CD4-positive, alpha-beta T cell treated with Interleukin-4 for 1 hour (primary cell): ENCODE measurements at places on chromosomes 6 and 20.

DNA sequence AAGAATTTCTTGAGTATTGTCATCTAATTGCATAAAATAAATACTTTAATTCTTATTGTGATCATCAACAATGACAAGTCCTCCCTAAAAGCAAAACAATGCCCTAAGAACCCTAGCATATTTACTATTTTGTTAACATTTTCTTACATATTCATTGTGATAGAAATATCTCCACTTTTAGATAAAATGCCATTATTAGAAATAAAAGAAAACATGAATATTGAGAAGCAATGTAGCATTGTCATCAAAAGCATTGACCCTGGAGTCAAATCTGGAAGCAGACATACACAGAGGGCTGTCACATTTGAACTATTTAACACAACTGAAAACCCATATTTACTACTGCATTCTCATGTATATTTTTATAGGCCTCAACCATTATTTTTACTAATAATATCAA, 257.7 kb downstream of the SYNE1 start:
- no peak for DNase-seq

- peak; percentile 56 for DNase-seq
Observed at GRCh38 chr6:30793521-30794194, 49.3 kb upstream of the IER3 start.

DNA sequence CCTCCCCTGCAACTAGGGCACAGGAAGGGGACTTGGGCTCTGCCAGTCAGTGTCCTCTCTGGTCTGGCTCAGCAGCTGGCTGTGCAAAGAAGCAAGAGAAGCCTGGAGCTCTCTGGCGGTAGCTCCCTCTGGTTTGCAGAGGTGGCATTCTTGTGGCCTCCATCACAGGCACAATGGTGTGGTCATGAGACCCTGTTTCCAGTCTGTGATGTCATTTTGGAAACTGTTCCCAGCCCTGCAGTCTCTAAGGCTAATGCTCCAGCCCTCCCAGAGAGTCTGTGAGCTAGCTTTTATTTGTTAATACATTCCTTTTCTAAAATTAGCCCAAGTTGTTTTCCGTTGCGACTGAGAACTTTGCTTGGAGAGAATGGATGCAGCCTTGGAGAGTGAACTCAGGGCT, 69.5 kb upstream of the FOXQ1 start:
- DNase-seq = no peak

GRCh38 chr6:37492991-37493660, 6.6 kb downstream of the CCDC167 start:
- DNase-seq = no peak

DNA sequence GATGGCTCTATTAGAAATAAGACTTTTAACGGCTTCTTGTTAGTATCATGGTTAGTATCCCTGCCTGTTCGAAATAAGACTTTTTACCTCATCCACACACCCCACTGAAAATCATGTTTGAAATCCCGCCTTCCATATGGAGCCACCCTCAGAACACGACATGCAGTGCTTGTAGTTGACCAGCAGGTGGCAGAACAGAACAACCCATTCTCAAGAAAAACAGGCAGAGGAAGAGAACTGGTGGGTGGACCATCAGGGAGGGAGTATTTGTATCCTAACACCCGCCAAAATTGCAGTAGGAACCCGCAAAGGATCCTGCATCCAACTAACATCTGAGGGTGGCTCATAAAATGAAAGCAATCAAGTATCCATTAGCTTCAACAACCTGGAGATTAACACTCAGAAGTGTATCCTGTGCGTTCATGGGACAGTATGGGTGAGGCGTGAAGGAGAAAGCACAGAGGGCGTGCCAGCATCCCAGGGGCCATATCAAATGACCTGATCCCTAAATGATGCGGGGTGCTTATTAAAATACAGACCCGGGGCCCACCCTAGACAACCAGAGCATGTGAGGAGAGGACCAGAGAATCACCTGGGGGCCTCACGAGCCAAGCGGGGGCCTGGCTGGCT, 89.6 kb upstream of the NHSL1 start:
- peak; percentile 65 for DNase-seq

DNA sequence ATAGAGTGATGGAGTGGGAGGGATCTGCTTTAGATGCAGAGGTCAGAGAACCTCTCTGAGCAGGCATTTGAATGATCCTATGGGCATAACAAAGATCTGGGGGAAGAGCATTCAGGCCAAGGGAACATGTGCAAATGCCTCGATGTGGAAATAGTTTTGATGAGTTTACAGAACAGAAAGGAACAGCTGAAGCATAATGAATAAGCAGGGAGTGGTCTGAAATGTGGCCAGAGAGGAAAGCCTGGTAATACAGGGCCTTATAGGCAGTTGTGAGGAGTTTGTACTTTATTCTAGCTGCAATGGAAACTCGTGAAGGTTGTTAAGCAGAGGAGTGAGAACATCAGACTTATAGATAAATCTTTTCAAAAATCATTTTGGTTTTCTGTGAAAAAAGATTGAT, 33.0 kb upstream of the ME1 start:
- no peak for DNase-seq

DNA sequence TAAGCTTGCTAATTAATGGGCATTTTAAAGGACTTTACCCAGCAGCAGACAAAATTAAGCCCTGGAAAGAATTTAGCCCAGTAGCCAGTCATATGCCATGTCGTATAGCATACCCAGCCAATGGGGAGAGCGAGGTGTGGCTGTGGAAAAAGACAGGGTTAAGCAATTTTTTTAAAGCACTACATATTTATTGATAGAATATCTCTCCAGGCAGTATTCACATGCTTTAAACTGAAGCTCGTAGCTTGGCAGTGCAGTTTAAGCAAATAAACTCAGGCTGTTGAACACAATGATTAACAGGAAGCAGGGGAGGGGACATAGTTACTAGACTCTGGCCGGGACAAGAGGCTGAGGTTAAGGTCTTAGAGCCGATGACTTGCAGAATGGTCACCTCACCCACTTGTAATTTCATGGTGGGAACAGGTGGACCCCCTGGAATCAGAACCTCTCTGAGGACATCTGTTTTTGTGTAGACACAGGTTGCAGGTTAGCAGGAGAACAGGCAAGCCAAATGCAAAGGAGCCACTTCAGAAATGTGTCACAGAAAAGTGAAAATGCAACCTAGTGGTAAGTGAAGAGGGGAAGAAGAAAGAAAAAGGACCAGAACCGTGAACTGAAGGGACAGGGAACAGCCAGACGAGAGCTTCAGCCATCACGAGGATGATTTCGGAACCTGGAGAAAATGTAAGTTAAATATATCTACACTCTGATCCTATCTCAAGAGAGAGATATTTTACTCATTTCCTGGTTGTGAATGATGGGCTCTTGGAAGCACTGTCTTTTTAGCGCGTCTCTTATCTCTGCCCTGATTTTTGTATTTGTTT, 7.2 kb downstream of the GCNT2 start:
- DNase-seq = peak; percentile 24

- DNase-seq = no peak
Observed at GRCh38 chr20:16947479-16947878, 199.3 kb downstream of the OTOR start.

DNA sequence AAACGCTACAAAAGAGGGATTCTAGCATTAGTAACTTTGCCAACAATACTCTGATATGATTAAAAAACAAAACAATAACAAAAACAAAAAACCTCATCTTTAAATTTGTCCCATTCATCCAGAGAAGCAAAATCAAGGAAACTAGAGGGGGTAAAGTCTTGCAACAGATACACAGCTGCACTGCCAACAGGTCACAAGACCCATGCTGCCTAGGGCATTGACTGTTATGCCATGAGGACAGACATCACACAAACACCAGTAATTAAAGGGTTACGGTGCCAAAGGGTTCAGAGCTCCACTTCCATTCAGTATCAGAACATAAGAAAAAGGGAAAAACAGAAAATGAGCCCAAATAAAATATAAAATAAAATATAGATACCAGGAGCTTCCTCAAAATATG, 1.6 kb downstream of the TBC1D20 start:
- no peak for DNase-seq

DNA sequence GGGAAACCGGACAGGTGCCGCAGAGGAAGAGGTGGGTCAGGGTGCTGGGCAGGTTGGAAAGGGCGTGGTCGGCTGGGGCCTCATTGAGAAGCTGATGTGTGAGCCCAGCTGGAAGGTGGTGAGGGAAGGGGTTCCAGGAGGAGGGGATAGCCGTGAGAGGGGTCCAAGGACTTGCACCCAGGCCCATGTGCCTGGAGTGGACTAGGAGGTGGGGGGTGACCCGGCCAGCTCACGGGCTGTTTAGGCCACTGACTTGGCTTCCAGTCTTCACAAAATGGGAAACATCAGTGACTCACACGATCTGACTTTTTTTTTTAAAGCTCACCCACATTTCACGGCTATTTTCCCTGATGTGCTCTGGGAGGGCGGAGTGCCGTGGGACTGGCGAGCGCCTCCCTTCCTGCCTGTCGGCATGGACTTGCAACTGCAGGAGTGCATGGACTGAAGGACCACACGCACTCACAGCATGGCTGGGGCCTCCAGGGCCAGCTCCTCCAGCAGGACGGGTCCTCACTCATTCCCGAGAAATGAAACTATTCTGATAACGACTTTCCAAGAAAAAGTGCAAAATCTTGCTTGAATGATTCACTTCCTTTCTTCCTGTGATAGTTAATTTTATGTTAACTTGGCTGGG, 13.5 kb upstream of the PDE10A start:
- DNase-seq = no peak

GRCh38 chr6:37085198-37085597, 79.7 kb downstream of the FGD2 start:
- no peak for DNase-seq

GRCh38 chr20:9179193-9179802, 110.4 kb downstream of the PLCB4 start:
- no peak for DNase-seq

GRCh38 chr6:93731306-93731705, 311.9 kb upstream of the EPHA7 start:
- no peak for DNase-seq

- DNase-seq = no peak
Observed at GRCh38 chr6:146135167-146135566, 106.3 kb downstream of the GRM1 start.

- DNase-seq = no peak
Observed at GRCh38 chr6:112990971-112991370, 643.8 kb downstream of the RFPL4B start.

GRCh38 chr6:43125555-43125954, 45.5 kb upstream of the SRF start:
- no peak for DNase-seq

GRCh38 chr6:81938014-81938856, 185.8 kb upstream of the TENT5A start:
- DNase-seq = no peak

DNA sequence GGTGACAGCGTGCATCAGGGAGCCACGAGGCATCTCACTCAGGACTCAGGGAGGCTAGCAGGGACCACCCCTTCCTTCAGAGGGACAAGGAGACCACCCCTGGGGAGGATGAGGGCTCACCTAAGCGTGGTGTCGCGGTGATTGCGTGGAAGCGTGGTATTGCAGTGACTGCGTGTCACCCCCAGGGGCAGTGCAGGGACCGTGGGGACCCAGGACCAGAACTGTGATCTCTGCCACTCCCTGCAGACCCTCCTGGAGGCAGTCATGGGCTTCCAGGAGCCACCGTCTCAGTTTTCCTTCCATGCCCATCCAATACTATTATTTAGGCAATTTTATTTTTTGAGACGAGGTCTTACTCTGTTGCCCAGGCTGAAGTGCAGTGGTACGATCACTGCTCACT, 147.1 kb downstream of the TAF4 start:
- no peak for DNase-seq

- no peak for DNase-seq
Observed at GRCh38 chr6:122736616-122737015, 42.9 kb upstream of the FABP7 start.
